ENCODE measurements at places on chromosomes 5 and 9. TPM values are rescaled to one million over a fixed set of nuclear protein-coding genes. Genes with fewer than 3 reads are reported as not detected.
A peak's percentile ranks its signal among the peaks of the same experiment; 100 is the strongest.

- no peak for DNase-seq
- no peak overlapping the region for H3K27ac ChIP-seq
- H3K27me3 ChIP-seq = no peaks in the 10 kb centered on the region
- H3K36me3 ChIP-seq = no peaks in the 10 kb centered on the region
Observed at GRCh38 chr5:80149161-80149609, 106.7 kb downstream of the SERINC5 start.

DNA sequence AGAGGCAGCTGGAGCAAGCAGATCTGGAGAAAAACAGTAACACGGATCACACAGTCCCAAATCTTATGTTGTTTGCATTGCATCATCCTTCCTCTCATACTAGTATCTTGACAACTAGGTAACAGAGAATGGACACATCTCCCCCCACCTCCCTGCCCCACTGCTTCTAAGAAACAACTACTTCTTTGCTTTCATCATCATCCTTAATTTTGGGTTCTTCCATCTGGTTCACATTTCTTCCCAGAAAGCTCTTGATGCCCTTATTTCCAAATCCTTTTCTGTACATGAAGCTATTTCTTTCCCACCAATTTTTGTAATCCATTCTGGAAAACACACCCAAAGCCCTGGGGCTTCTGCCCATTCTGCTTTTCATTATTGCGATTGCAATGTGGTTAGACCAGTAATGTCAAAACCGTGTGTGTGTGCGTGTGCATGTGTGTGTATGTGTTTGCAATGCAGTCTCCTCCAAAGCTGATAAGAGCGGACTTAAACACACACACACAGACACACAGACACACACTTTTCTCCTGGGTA is 254.7 kb upstream of the SLC30A5 start:
- H3K36me3 ChIP-seq = no peaks in the 10 kb centered on the region
- H3K4me1 ChIP-seq = peaks cover 4% of the 10 kb centered on the region
- H3K27me3 ChIP-seq = no peaks in the 10 kb centered on the region
- no peak overlapping the region for H3K27ac ChIP-seq

- no peaks in the 10 kb centered on the region for H3K27me3 ChIP-seq
- no peak overlapping the region for H3K27ac ChIP-seq
- no peak for DNase-seq
- peaks cover 10% of the 10 kb centered on the region for H3K4me1 ChIP-seq
- H3K4me3 ChIP-seq = no peak overlapping the region
- no peaks in the 10 kb centered on the region for H3K36me3 ChIP-seq
Observed at GRCh38 chr5:14168144-14168792, 25.1 kb downstream of the TRIO start.

DNA sequence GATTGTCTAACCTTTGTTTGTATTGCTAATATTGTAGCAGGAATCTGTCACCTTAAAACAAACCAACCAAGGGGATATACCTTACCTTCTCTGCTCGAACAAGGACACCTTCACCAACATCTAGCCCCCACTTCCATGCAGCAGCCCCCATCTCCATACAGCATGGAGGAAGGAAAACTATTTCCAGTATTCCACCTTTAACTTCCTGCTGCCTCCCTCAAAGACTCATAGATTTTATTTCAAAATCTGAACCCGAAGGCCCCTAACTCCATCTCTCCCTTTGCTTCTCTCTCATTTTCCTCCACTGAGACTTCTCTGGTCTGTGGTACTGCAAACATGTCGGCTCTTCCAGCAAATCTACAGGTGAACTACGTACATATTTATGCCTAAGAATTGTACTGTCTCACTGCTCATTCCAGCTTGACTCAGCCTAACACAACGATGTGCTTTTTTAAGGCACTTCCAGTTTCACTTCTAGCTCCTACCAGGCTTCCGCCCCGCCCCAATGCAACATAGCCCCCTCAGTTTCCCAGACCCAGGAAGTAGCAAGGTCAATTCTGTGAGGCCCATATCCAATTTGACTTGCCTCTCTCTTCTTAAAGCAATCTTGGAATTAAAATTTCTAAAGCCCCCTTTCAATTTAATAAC is 70.7 kb upstream of the RNF38 start:
- H3K4me3 ChIP-seq = no peak overlapping the region
- DNase-seq = peak; percentile 49
- H3K36me3 ChIP-seq = no peaks in the 10 kb centered on the region
- no peaks in the 10 kb centered on the region for H3K27me3 ChIP-seq

GRCh38 chr9:128706045-128706444 is 3.7 kb downstream of the PKN3 start:
- no peak overlapping the region for H3K27ac ChIP-seq
- no peak overlapping the region for H3K4me3 ChIP-seq
- H3K27me3 ChIP-seq = no peaks in the 10 kb centered on the region
- peaks cover 7% of the 10 kb centered on the region for H3K4me1 ChIP-seq

GRCh38 chr9:34513567-34514214 is 9.1 kb downstream of the ENHO start:
- peaks cover 19% of the 10 kb centered on the region for H3K4me1 ChIP-seq
- no peaks in the 10 kb centered on the region for H3K27me3 ChIP-seq
- H3K36me3 ChIP-seq = no peaks in the 10 kb centered on the region
- no peak overlapping the region for H3K27ac ChIP-seq
- DNase-seq = peak; percentile 77

DNA sequence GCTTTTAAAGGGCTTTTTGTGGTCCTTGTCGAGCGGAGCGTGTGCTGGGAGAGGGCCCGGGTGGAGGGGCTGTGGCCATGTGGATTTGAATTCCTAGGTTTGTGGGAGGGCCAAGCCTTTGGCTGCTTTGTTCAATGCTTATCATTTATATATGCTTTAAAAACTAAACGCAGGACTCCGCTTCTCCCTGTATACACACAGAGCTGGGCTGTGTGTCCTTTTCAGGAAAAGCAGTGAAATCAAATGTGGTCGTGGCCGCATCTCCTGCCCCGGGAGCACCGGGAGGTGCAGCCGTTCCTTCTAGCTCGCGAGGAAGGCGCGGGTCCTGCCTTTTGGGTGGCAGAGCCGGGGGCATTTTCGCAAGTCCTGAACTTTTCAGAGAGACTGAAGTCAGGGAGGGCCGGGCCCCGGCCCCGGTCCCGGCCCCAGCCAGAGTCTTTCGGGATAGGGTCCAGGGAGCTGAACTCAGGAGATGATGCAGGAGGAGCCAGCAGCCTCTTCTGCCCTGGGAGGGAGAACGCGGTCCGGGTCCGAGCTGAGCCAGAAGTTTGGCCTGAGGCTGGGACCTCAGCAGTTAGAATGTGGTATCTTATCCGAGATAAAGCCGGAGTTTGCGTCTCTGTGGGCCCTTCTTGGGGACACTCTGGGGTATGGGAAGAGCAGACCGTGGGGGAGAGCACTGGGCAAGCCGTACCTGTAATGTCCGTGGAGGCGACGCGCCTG is 158.8 kb downstream of the C9orf152 start:
- H3K4me1 ChIP-seq = peaks cover 15% of the 10 kb centered on the region
- H3K36me3 ChIP-seq = no peaks in the 10 kb centered on the region
- H3K27me3 ChIP-seq = no peaks in the 10 kb centered on the region
- DNase-seq = no peak

DNA sequence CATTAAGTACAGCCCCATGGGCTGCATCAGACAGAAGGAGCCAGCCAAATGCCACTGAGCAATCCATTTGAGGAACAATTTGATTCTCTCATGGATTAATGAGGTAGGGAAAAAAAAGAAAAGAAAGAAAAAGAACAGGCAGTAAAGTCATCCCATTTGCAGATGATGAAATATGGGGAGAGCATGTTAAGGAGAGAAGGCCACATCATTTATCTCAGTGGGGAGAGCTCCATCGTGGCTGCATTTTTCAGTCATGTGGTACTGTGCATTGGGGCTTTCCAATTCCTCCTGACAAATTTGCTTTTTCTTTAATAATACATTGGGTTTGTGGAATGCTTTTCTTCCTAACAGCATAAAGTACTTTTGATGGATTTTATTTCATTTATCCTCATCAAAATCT is 375.2 kb upstream of the TLE4 start:
- no peak overlapping the region for H3K4me3 ChIP-seq
- H3K27me3 ChIP-seq = no peaks in the 10 kb centered on the region
- no peaks in the 10 kb centered on the region for H3K36me3 ChIP-seq
- H3K4me1 ChIP-seq = no peaks in the 10 kb centered on the region
- H3K27ac ChIP-seq = no peak overlapping the region
- DNase-seq = no peak

DNA sequence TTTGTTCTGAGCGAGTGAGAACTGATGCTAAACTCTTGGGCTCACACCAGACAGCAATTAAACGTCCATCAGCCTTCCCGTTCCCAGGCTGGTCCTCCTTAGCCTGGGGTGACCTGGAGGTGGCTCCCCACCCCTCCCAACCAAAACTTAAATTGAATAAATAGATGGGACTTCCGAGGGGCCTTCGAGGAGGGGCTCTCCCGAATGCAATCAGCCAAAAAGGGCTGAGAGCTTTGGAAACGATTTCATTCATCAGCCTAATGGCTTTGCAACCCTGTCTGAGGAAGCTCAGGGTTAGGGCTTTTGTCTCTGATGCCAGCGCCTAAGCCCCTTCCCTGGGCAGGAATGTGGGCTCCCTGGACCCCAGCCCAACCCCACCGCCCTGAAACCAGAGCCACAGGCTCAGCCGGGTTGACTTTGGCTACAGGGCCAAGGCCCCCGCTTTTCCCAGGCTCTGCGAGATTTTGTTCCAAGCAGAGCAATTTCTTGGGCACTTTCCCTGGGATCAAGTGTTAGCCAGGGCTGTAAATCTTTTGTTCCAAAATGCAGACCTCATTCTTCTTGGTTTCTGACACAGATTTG is 29.2 kb downstream of the LHX3 start:
- H3K27me3 ChIP-seq = no peaks in the 10 kb centered on the region
- H3K4me3 ChIP-seq = no peak overlapping the region
- H3K36me3 ChIP-seq = no peaks in the 10 kb centered on the region
- no peaks in the 10 kb centered on the region for H3K4me1 ChIP-seq

DNA sequence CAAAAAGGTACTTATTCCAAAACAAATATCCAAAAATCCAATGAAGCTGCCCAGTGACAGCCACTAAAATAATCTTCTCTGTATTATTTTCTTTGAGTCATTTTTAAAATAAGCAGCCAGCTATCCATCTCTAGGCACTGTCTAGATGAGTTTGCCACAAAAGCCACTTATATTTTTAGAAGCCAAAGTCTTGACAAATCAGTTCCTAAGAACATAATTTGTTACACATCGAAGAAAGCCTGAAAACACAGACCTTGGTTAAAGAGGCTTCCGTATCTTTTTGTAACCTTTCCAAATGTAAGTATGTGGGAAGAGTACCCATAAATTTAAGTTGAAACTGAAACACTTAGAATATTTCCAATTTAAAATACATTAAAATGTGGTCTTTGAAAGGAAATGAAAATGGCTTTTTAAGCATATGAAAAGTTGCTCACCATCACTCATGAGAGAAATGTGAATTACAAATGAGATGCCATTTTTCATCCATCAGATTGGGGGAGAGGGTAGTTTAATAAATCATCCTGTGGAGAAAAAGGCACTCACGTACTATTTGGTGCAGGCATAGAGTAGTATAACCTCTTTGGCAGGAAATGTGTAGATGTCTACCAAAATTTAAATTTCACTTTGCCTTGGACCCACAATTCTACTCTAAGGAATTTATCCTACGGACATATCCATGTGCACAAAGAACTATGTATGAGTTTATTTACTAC is 180.4 kb downstream of the MLLT3 start:
- H3K27me3 ChIP-seq = no peaks in the 10 kb centered on the region
- H3K36me3 ChIP-seq = no peaks in the 10 kb centered on the region
- no peak for DNase-seq
- no peak overlapping the region for H3K4me3 ChIP-seq

DNA sequence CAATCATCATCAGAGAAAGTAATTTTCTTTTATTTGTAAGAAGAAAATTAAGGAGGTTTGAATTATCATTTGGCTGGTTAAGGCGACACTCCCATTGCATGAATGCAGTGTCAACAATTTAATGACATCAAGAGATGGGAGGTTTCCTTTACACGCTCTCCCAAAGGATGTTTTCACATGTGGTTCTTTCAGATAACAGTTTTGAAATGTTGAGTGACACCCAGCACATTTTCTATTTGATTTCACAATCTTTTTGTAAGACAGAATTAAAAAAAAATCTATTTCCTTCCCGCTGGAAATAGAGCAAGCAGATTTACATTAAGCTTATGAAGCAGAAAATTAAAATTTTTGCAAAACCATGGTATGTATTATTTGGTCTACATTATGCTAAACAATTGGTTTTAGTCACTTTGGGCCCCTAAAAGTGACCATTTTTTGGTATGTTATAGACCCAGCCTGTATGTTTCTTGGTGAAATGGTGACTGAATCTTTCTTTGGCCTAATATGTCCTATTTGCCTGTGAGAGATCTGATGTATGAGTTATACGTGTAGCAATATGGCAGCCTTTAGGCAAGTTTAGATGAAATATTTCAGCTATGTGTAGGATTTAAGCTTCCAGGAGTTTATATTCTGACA is 18.9 kb upstream of the ANKRD55 start:
- H3K27ac ChIP-seq = no peak overlapping the region
- H3K4me1 ChIP-seq = no peaks in the 10 kb centered on the region
- DNase-seq = no peak
- no peaks in the 10 kb centered on the region for H3K27me3 ChIP-seq

DNA sequence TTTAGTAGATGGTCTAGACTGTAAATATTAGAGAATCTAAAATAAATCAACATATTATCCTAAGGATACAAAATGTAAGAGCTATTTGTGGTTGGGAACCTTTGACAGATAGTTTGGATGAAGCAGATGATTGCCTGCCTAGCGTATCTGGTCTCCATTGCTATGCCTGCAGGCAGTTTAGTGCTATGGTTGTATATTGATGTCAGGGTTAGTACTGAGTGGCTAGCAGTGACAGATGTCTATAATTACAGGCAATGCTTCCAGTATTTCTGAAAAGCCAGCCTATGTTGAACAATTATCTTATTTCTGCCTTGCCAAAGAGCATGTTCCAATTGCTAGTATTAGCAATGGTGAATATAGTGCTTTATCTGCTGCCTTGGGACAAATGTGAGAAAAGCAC is 151.3 kb upstream of the TLX3 start:
- H3K4me3 ChIP-seq = no peak overlapping the region
- no peaks in the 10 kb centered on the region for H3K36me3 ChIP-seq
- no peaks in the 10 kb centered on the region for H3K4me1 ChIP-seq
- no peak for DNase-seq

DNA sequence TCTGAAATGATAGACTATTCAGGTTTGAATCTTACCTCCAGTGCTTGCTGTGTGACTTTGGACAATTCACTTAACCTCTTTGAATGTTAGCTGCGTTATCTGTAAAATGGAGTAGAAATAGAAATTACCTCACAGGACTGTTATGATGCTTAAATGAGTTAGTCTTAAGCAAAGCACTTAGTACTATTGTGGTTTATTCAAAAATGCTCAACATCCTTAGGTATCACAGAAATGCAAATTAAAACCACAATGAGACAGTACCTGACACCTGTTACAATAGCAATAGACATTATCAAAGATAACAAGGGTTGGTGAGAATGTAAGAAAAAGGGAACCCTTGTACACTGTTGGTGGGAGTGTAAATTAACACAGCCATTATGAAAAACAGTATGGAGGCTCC is 77.6 kb upstream of the FREM1 start:
- H3K4me3 ChIP-seq = no peak overlapping the region
- no peaks in the 10 kb centered on the region for H3K36me3 ChIP-seq

The ITGA2 gene
- 0.90 TPM for polyA plus RNA-seq

The FBP2 gene
- polyA plus RNA-seq = 1.6 TPM

The STING1 gene
- 22.4 TPM for polyA plus RNA-seq

The SLC34A3 gene
- 0.15 TPM for polyA plus RNA-seq

Data from testis (tissue), 5 donors.